ENCODE measurements at places on chromosomes 6 and 20. TPM values are rescaled to one million over a fixed set of nuclear protein-coding genes. Genes with fewer than 3 reads are reported as not detected.

Gene GMPR
- total RNA-seq, result 6.3 TPM

Gene TINAG
- not detected for total RNA-seq

Gene RAE1
- 25.9 TPM for total RNA-seq

Gene ID4
- total RNA-seq, result 37.0 TPM

Gene MYT1
- total RNA-seq, result not detected

Gene RNF146
- total RNA-seq, result 19.5 TPM

Gene BEND6
- total RNA-seq, result 2.4 TPM

Gene HLA-DPA1
- 6.2 TPM for total RNA-seq

Gene FRS3
- total RNA-seq, result 0.31 TPM

Gene HMGN3
- total RNA-seq, result 49.3 TPM

Gene GRM1
- not detected for total RNA-seq

Gene NKAPL
- not detected for total RNA-seq

Gene CPNE5
- 1.6 TPM for total RNA-seq

Gene FGD2
- 4.4 TPM for total RNA-seq

Gene GNAS
- 513 TPM for total RNA-seq

Gene CLPSL1
- total RNA-seq, result not detected

Gene RPL7L1
- total RNA-seq, result 92.5 TPM

Gene OR2H1
- not detected for total RNA-seq

Gene CALHM5
- total RNA-seq, result 0.13 TPM

Gene SLC17A1
- total RNA-seq, result not detected

Gene SLC22A16
- total RNA-seq, result not detected

Gene OXT
- not detected for total RNA-seq

Gene UNC93A
- 1.0 TPM for total RNA-seq

Gene KCNB1
- 0.35 TPM for total RNA-seq

Gene ARMC12
- not detected for total RNA-seq

Gene IL17F
- 1.4 TPM for total RNA-seq
